ENCODE measurements at places on chromosomes 11 and 22.

DNA sequence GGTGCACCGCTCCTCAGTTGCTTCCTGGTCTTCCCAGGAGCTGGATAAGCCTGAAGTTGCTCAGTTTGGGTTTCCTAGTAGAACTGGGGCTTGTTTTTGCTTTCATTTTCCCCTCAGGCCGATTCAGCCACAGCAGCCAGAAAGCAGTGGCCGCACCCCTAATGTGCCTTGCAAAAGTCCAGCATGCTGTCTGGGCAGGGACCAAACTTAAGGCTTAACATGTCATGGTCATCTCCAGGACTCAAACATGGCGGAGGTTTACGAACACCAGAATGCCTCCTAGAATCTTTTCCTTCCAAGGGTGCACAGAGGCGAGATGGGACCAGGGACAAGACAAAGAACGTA is 2.5 kb downstream of the GNG3 start:
- DNase-seq: no peak

- no peak for DNase-seq
Observed at GRCh38 chr11:44964526-44965209, 14.0 kb upstream of the TP53I11 start.

DNA sequence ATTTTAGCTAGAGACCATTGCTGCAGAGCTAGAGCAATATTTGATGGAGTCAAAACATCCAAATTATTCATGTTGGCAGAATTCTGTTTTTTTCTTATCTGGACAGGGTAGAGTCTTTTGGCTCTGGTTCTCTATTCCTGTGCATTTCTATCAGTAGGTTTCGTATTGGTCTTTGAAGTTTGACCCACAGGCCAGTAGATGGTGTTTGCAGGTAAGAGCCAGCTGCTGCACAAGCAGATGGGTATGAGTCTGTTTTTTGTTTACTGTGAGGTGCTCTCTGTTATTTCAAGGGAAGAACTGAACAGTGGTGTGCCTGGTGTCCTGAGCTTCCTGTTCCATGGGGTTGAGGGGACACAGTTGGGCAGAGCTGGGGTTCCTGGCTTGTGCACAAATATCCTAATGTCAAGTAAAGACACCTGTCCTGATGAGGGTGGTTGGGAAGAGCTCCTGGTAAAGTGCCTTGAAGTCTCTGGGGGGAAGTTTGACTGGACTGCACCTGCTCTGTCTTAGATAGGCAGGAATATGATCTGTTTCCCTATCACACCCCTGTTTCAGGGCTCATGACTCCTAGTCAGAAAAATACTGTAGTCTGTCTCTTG is 34.0 kb upstream of the SLC22A25 start:
- DNase-seq: no peak

DNA sequence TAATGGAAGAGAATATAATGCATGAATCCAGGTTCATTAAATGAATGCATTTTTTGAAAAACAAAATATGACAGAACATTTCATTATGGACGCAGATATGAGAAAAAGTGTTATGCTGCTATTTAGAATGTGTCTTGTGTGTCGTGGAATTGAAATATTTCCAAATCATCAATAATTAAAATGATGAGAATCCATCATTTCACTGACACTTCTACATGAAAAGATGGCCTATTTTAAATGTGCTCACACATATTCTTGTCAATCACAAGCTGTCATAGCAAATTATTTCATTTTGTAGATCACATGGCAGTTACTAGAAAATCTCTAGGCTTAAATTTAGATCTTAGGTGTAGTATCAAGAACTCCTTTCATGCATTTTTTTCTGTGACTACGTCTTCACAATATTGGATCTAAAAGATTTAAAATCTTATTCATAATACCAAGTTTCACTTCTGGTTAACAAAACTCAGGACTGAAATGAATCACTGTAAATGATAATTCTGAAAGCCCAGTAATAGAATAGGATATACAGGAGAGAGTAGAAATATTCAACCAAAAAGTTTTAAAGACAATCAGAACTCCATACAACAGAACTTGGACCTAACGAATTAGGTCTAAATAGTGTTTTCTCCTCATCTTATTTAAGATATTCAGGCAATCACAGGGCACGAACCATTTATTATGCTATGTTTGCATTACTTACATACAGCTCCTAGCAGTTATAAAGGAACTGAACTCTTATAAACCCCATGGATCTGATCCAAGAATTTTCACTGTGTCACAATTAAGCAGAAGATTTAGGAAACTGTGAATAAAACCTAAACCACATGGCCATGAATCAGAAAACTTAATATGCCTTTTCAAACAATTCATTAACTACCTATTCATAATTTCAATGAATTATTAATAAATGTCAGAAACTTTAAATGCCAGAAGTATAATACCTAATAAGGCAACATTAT is 67.7 kb downstream of the DCDC1 start:
- peak; percentile 26 for DNase-seq

- no peak for DNase-seq
Observed at GRCh38 chr11:28636566-28636965, 528.4 kb downstream of the METTL15 start.

DNA sequence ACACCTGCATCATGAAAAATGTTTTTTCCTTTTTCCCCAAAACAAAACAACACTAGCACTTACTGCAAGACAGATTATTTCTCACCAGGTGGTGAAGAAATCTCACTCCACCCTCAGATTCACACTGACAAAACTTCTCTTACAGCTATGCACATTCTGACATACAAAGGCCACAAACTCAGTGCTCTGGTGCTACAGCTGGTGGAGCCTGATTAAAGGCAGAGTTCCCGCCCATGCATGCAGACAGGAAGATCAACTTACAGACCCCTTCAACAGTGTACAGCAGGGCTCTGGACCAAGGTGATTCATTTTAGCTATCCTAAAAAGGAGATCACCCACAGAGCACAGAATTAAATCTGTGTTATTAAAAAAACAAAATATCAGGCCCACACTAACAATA is 112.6 kb downstream of the CADM1 start:
- no peak for DNase-seq

GRCh38 chr22:26443901-26444690 is 15.0 kb downstream of the ASPHD2 start:
- DNase-seq: no peak

DNA sequence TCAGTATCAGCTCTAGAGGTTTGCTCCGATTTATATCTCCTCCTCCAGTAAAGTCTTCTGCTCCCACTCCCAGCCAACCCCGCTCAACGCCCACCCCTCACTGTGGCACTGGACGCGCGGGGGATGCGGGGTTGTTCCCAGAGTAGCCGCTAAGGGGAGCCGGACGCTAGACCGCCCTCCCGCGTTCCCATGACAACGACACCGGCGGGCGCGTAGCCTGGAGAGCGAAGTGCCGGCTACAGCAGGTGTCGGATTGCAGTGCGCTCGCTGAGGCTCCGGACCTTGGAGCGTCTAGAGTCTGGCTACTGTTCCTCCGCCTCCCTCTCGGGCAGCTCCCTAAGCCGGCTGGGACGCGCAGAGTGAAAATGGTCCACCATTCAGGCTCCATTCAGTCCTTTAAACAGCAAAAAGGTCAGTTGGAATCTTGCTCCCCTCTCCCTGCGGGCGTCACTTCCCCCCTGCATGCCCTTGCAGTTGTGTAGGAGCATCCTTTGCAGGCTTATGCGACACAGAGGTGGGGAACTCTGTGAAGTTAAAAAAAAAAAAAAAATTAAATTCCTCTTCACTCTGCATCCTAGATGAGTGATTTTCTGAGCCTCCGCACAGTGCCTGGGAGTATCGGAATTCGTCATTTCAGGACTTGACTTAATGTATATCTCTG is at the start of gene ANO3:
TSS of gene ANO3 (plus strand) at position 220 of the 661 bp plus-strand sequence. CDS start at position 366, 146 bp downstream.
- no peak for DNase-seq

GRCh38 chr11:118606157-118606843 is 1.1 kb upstream of the PHLDB1 start:
- no peak for DNase-seq

- no peak for DNase-seq
Observed at GRCh38 chr22:45777852-45778375, 106.3 kb downstream of the ATXN10 start.
